Fibroblast of villous mesenchyme (primary cell): ENCODE measurements at places on chromosomes 2 and 18. TPM values are rescaled to one million over a fixed set of nuclear protein-coding genes. Genes with fewer than 3 reads are reported as not detected.

IL18R1 gene
- total RNA-seq, result 0.43 and 0.64 TPM in 2 replicates

TCF7L1 gene
- 4.3 and 9.0 TPM in 2 replicates for total RNA-seq

NEU4 gene
- not detected in 2 replicates for total RNA-seq

FAM124B gene
- total RNA-seq, result under 0.01 and 0.32 TPM in 2 replicates

DSEL gene
- 101 and 218 TPM in 2 replicates for total RNA-seq

PLGLB2 gene
- 1.6 and 2.6 TPM in 2 replicates for total RNA-seq

SULT1C2 gene
- total RNA-seq, result not detected in 2 replicates

GRP gene
- 0.32 TPM in 1 of 2 replicates, not detected in the other for total RNA-seq

ASB18 gene
- not detected in 2 replicates for total RNA-seq

TWIST2 gene
- 47.4 and 58.7 TPM in 2 replicates for total RNA-seq

ANKRD30BL gene
- total RNA-seq, result not detected in 2 replicates

MBP gene
- 3.9 and 5.2 TPM in 2 replicates for total RNA-seq

SCN1A gene
- under 0.01 TPM in 1 of 2 replicates, not detected in the other for total RNA-seq

TMEM169 gene
- total RNA-seq, result 0.32 and 0.43 TPM in 2 replicates

NBAS gene
- total RNA-seq, result 81.8 and 109 TPM in 2 replicates

ACMSD gene
- not detected in 2 replicates for total RNA-seq

GAD1 gene
- total RNA-seq, result 0.32 TPM in 1 of 2 replicates, not detected in the other

GPR45 gene
- not detected in 2 replicates for total RNA-seq

DRC1 gene
- 0.64 TPM in 1 of 2 replicates, not detected in the other for total RNA-seq

ATP8B1 gene
- 26.3 and 28.3 TPM in 2 replicates for total RNA-seq

EPB41L3 gene
- total RNA-seq, result 0.43 and 0.97 TPM in 2 replicates

LIMS3 gene
- total RNA-seq, result 5.8 and 14.2 TPM in 2 replicates

MAP3K19 gene
- total RNA-seq, result not detected in 2 replicates

RUFY4 gene
- not detected in 2 replicates for total RNA-seq
